Stimulated activated CD8-positive, alpha-beta memory T cell treated with anti-CD3 and anti-CD28 coated beads, Interleukin-2, amount 100 ng/mL, for 1 hour (primary cell): ENCODE measurements at places on chromosomes 1 and 21.

- DNase-seq = no peak
These were observed 28.0 kb upstream of the H3-3A start for GRCh38 chr1:226034482-226034881.

DNA sequence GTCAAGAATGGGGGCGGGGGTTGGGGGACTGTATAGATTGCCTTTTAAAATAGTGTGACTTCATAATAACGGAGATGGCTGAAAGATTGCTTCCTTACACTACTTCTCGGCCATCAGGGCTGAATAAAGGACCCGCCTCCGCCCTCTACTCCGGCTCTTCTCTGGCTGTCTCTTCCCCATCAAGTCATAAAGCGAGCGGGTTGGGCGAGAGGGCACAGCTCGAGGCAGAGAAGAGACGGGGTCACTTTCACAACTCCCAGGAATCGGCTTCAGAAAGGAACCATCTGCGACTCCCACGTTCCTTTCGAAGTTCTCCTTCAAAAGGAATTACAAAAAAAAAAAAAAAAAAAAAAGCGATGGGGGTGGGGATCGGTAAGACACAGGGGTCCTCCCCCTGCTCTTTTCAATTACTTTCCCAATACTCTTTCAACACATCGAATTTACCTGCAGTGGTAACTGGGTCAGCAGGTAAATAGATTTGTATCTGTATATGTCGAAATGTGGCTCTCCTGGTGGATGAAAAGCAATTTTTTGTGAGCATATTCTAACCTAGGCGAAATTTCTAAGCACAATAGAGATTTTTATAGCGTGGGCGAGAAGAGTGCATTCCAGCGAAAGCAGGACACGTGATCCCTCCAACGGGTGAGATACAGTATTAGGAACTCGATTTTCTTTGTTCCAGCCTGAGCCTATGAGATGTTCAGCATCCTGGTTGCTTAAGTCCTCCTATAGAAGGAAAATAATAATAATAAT, 2.0 kb downstream of the LRRC7 start:
- DNase-seq = no peak

- DNase-seq = no peak
These were observed 320.9 kb upstream of the C1orf87 start for GRCh38 chr1:60394436-60394835.

GRCh38 chr1:115179397-115180079, 90.2 kb upstream of the TSPAN2 start:
- no peak for DNase-seq
